Cortex of kidney (tissue), 1 donor: ENCODE measurements at places on chromosomes 11 and 22.

DNA sequence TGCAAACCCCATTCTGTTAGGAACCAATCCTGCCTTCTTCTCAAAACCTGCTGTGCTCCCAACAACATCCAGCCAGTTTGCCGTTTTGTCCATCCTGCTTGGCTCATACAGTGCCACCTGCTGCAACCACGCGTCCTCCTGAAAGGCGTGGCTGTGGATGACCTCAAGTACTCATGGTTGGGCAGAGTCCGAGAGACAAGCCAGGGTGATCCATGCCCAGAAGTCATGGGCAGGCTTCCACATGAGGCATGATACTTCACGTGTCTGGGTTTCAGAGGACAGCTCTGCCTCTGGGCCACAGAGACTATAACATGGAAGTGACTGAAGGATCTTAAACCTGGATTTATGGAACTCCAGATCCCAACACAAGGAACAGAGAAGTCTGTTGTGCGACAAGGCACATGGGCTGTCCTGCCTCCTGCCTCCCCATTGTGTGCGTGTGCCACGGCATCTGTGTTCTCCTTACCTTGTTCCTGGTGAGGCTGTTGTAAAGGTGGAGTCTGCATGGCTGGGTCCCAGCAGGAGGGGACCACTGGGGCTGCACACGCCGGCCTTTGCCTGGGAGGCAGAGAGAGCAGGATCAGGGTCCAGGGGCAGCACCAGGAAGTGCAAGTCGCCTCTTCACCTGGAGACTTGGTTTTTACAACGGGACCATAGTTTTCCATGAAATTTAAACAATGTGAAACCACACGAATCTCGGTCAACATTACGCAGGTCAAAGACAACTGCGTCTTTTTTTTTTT, 15.4 kb downstream of the CARS1 start:
- DNase-seq: no peak

- DNase-seq: no peak
Observed at GRCh38 chr11:36164506-36165250, 124.5 kb downstream of the COMMD9 start.

- DNase-seq: no peak
Observed at GRCh38 chr22:22037740-22038139, 55.2 kb upstream of the TOP3B start.

- DNase-seq: no peak
Observed at GRCh38 chr11:47552056-47552565, 821 bp downstream of the CELF1 start.

DNA sequence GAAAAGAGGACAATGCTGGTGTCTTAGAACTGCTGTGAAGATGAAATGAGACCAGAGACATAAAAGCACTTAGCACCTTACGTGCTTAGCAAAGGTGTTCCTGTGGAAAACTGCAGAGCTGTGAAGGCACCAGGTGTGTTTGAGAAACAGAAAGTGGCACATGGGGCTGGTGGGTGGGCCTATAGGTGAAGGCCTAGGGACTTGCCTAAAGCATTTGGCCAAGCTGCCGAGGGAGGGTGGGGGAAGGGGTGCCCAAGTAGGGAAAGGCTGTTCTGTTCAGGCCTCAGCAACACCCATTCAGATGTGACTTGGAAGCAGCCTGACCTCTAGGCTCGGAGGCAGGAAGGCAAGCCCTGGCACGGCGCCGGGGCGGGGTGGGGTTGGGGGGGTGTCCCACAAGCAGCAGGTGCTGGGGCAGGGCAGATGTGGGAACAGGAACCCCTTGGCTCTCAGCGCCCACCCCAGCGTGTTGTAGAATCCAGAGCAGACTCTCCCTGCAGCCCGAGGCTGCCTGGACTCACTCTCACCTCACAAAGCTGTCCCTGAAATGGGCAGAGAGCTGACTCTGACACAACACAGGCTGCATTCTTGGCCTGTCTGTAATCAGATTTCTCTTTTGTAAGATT, 366.7 kb upstream of the NARS2 start:
- DNase-seq: no peak

DNA sequence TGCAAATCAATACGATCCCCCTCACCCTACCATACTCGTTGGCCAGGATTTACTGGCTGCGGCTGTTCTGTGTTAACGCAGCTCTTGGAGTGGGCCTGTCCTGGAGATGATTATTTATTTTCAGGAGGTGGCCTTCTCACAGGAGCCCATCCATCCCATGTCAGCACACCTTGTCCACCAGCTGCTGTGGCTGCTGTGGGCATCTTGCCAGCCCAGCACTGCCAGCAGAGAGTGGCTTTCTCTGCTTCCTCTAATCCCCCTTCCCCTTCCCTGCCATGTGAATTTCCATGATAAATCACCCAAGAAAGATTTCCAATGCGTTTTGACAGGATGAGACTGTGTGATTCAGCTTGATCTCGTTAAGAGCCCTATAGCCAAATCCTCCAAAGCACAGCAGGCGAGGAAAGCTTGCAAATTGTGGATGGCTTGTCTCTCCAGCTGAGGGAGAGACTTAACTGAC, 309.1 kb upstream of the C11orf87 start:
- DNase-seq: no peak

- DNase-seq: no peak
Observed at GRCh38 chr11:134920851-134921608, 509.0 kb upstream of the B3GAT1 start.

DNA sequence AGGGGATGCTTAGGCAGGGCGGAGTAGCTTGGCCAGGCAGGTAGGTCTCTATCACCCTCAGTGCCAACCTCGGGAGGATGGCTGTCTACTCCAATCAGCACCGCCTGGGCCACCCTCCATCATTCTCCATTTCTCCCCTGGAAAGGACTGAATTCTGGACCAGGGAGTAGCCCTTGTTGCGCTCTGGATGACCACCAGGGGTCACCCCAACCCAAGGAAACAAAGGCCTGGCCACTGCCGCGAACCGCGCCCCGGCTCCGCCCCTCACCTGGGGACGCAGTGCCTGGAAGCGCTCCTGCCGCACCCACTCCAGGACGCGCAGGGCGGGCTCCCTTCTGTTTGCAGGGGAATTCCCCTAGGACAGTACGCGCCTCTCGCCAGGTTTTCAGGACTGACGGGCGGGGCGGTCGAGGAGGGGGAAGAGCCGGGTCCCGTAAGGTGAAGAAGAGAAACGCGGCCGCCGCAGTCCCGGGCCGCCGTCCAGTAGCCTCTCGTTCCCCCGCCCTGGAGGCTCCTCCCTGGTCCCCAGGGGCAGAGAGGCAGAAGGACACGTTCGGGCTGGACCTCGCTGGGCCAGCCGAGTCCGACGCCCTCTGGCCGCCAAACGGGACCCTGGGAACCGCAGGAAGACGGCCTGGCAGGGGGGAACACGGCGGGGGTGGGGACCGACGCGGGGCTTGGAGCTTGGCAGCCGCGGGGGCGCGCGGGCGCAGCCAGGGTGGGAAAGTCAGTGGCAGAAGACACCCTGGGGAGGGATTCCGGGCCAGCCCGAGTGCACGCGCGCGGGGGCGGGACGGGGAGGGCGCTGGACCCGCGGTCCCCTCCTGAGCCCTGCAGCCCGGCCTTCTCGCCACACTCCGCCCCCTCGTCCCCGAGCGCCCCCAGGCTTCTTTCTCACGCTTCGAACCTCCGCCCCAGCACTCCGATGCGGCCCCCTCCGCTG, 7.1 kb downstream of the SCN4B start:
- DNase-seq: no peak

DNA sequence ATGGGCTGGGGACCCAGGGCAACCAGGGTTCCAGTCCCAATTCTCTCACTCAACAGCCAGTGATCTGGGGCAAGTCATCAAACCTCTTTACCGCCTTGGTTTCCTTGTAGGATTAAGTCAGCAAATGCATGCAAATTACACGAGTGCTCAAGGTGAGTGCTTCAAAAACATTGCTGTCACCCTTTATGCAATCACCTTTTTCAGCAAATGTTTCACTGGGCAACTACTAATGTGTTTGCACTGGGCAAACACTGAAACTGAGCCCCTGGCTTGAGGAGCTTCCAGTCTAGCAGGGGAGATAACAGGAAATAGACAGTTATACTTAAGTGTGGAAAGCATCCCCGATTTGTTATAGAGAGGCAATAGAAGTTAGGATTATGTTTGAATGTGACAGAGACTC, 37.7 kb upstream of the DMC1 start:
- no peak for DNase-seq

- no peak for DNase-seq
Observed at GRCh38 chr22:25496396-25497064, 67.9 kb upstream of the GRK3 start.

DNA sequence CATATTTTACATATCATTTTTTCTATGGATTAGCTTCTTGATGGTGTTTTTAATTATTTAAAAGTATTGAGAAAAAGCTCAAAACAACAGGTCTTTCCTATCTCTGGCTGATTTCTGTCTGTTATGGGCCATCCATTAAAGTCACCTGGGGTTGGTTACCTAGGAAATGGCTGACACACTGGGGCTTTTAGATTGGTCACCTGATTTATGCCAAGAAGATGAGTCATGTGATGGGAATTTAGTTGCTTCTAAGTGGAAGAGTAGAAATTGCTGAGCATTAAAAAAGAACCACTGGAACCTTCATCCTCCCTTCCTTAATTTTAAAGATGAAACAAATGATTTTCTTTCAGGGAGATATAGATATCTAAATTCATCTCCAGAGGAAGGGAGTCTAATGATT, 48.8 kb upstream of the LARGE1 start:
- no peak for DNase-seq

DNA sequence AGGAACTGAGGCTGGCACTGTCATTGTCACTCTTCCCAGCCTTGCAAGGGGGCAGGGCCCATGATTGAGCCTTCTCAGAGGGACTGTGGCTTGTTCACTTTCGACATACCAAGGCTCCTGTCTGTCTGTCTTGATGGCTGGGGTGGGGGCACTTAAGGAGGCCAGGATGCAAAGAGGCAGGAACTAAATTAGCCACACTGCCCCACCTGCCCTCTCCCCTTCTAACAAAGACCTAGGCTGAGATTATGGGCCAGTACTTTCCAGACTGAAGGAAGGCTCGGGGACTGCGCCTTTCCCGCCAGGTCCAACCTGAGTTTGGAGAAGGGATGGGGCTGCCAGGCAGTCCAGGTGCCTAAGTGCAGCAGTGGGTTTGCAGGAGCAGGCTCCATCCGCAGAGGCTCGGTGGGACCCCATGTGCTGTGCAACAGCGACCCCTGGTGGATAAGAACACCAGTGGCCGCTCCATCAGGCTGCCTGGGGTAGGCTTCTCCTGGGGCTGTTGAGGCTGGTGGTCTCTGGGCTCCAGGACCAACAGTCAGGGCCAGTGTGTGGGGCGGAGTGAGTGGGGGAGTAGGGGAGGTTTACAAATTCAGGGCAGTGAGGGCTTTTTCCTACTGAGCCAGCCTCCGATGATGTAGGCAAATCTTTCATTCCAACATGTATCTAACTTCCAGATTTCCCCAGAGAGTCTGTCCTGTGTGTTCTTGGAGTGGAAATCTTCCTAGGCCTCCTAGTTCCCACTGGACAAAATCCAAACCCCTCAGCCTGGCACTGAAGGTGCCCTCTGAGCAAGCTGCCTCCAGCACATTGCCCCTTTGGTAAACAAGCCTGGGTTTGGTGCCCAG, 93.9 kb downstream of the INSC start:
- DNase-seq: peak; percentile 20

GRCh38 chr11:104852811-104853210, 45.4 kb downstream of the CASP12 start:
- DNase-seq: no peak

DNA sequence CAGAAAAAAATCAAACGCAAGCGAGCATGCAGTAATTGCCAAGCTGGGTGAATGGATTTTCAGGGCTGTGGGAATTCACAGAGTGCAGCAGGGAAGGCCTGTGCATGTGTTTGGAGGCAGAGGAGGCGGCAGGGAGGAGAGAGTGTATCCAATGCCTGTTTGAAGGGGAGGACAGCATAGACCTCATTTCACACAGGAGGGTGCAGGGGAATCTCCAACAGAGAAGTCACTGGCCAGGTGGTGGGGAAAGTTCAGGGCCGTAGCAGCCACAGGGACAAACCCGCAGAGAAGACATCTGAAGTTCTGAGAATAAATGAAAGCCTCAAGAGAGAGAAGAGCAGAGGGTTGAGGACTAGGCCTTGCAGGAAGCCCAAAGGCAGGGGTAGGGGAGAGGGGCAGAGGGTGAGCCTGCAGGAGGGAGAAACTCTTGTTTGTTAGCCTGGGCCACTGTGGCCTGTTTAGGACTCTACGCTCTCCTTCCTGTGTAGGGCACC, 19.2 kb upstream of the KDM2A start:
- no peak for DNase-seq

- DNase-seq: no peak
Observed at GRCh38 chr11:8828580-8829361, 82.2 kb upstream of the AKIP1 start.

- no peak for DNase-seq
Observed at GRCh38 chr11:125390946-125391345, 105.1 kb downstream of the FEZ1 start.

DNA sequence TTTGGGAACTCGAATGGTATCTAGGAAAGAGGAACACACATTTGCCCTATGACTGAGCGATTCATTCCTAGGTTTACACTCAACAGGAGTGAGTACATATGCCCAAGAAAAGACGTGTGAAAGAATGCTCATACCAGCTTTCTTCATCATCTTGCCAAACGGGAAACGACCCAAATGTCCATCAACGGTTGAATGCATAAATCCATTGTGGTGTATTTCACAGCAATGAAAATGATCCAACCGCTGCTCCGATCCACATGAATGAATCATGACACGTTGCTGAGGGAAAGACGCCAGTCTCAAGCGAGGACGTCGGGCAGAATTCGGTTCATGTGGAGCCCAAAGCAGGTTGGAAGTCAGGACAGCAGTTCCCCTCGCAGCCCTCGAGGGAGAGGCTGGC, 71.5 kb downstream of the CYTH4 start:
- no peak for DNase-seq

DNA sequence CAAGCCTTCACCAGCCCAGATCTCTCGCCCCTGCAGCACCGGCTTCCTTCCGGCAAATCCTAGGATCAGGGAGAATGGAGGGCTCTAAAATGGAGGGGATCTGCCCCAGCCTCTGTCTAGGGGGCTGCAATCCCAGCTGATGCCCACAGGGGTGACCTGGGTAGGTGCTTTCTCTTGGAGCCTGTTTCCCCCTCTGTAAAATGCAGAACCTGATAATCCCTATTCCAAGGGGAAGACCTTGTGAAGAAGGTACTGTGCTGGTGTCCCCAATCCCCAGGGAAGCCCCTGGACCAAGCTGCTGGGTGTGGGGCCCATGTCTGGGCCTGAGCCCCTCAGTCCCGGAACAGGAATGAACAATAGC, 2.8 kb downstream of the EMID1 start:
- DNase-seq: no peak

GRCh38 chr11:32435152-32435480, 223 bp downstream of the WT1 start:
- no peak for DNase-seq

DNA sequence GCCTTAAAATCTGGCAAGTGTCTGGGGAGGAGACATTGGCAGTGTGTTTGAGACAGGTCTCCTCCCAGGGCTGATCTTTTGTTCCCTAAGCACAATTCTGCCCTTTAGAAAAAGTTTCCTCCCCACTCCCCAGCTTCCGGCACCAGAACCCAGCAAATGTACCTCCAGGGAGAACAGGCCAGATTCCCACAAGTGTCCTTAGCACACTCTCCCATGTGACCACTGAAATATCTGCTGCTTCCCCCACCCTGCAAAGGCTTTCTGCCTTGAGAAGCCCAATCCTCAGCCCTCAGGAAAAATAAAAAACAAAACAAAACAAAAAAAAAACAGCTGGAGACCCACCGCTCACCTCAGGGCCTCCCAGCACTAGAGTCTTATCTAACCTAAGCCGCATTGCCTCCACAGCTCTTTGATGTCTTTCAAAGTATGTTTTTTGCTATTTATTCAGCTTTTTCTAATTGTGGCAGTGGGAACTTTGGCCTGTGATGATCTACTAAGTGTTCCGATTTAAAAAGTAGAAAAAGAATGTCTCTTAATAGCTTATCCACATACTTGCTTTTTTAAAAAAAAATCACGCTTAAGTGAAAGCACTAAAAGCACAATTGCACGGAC, 29.0 kb upstream of the FBLN1 start:
- DNase-seq: no peak

- no peak for DNase-seq
Observed at GRCh38 chr11:16873289-16873688, 134.8 kb downstream of the C11orf58 start.
